ENCODE measurements at places on chromosomes 12 and 14.

DNA sequence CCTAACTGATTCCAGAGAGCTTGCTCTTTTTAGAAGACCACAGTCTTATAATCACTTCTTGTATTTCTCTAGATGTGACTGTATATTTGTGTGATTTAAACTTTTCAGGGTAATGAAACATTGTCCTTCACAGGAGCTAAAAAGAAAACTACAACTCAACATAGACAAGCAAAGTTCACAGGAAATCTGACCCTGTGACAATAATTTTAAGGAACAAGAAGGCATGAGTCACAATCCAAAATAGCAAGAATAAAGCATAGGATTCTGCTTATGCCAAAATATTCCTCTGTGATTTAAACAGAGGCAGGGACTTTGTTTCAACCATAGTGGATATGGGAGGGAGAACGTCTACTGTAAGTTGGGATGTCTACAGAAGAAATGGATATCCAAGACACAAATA lies 44.3 kb downstream of the GPR65 start:
- ATAC-seq = no peak

GRCh38 chr14:87457720-87458119 lies 535.3 kb downstream of the GALC start:
- ATAC-seq = no peak

DNA sequence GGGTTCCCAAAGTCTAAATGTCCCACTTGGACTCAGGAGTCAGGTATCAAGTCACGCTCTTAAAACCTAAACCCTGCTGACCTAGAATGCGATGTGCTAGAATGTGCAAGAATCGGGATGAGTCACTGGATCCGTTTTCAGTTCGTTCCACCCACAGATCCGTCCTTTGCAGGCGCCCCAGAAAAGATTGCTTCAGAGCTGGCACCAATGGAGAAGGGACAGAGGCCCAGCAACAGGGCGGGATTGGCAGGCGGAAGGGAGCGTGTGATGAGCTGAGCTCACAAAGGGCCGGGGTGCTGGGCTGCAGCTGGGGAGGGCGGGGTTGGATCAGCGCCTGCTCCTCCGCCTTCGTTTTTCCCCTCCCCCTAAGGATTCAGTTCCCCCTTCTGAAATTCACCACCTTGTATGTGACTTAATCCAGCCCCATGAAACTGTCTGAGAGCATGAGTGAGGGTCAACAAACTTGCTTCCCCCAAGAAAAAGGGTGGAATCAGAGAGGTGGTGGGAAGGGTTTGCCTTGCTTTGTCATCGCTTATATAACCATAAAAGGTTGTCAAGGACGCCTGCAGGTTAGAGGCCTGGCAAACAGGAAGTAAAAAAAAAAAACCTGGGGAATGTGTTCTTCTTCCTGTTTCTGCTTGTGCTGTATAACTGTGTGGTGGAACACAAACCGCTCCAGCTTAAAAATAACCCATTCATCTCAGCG lies 2.8 kb upstream of the UBC start:
- peak; percentile 86 for ATAC-seq

DNA sequence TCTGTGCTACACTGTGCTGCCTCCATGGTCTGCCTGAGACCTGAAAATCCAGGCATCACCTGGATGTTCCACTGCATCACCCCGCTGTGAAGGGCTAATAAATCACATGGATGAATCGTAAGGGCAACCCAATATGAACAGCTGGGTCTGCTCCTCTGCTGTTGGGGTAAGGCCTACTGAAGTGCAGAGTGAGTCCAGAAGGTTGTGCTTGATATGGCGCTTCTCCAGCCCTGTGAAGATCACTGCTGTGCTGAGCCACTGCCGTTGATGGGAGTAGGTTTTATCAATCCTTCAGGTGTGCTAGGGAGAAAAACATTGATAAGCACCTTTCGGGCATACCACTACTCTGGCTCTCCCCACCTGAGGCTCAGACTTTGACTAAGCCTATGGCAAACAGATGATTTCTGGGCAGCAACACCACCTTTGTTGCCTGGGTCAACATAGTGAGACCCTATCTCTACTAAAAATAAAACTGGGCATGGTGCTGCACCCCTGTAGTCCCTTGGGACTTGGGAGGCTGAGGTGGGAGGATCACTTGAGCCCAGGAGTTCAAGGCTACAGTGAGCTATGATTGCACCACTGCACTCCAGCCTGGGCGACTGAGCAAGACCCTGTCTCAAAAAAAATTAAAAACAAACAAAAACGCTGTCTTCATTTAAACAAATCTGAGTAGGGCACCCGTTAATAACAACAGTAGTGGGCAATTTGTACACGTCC lies 1.7 kb downstream of the ACVRL1 start:
- no peak for ATAC-seq

GRCh38 chr14:90678420-90678819 lies 137.8 kb downstream of the TTC7B start:
- no peak for ATAC-seq

GRCh38 chr12:123119808-123120207 lies 31.1 kb downstream of the PITPNM2 start:
- ATAC-seq = no peak

DNA sequence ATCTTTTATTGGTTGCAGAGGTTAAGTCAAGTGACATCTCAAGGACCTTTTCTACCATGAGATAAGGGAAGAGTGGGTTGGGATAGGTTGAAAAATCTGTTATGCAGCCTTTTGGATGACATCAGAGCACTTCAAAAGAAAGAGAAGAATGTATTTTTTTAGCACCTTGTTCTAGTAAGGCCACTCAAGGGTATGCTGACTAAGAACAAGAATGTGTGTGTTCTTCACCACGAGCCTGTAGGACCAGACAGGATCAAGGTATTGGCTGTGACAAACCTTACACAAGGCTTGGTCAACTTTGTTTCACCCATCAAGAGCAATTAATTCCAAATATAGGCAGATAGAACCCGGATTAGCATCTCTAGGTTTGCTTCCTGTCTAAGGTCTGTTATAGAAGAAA lies 142.5 kb downstream of the SAMD4A start:
- ATAC-seq = no peak

GRCh38 chr14:28755198-28755815 lies 11.3 kb upstream of the FOXG1 start:
- ATAC-seq = no peak

DNA sequence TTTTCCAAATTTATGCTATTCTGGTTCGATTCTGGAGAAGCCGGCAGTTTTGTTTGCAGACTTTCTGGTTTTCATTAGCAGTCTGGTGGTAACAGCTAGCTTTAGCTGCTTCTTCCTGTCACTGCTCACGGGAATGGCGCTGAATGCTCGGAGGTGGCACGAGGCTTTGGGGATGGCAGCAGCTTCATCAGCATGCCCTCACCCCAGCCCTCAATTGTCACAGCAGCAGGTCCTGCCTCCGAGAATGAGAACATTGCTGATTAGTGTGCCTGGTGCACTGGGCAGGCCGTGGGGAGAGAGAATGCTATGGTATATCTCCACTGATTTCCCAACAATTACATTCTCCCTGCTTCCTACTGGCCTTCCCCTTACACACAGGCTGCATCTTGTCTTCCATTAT lies 73.6 kb downstream of the SAMD4A start:
- no peak for ATAC-seq

GRCh38 chr12:1531153-1531653 lies 63.2 kb downstream of the FBXL14 start:
- ATAC-seq = peak; percentile 32

- no peak for ATAC-seq
These were observed 30.7 kb downstream of the RBM19 start for GRCh38 chr12:113935459-113935858.

- ATAC-seq = peak; percentile 87
These were observed 12.7 kb downstream of the BDKRB1 start for GRCh38 chr14:96268431-96269358.

- peak; percentile 84 for ATAC-seq
These were observed 20.3 kb upstream of the AMN1 start for GRCh38 chr12:31749024-31749704.

DNA sequence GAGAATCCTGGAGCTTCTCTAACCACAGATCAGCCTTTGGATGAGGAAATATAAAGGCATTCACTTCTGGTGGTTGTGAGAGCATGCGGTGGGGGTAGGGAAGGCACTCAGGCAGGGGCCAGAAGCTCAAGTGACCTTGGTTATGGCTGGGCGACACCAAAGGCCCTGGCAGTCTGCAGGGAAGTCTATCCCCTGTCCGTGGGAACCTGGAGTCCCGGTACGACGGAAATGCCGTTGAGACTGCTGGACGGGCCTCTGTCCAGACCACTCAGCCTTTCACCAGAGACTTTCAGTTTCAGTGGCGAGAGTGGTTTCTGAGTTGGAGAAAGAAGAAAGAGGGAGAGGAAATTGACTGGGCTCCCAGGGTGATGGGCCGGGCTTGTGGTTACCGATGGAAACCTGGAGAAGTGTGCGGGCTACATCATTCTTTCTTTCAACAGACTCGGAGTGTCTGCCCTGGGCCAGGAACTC lies 20.9 kb downstream of the ISCA2 start:
- no peak for ATAC-seq

DNA sequence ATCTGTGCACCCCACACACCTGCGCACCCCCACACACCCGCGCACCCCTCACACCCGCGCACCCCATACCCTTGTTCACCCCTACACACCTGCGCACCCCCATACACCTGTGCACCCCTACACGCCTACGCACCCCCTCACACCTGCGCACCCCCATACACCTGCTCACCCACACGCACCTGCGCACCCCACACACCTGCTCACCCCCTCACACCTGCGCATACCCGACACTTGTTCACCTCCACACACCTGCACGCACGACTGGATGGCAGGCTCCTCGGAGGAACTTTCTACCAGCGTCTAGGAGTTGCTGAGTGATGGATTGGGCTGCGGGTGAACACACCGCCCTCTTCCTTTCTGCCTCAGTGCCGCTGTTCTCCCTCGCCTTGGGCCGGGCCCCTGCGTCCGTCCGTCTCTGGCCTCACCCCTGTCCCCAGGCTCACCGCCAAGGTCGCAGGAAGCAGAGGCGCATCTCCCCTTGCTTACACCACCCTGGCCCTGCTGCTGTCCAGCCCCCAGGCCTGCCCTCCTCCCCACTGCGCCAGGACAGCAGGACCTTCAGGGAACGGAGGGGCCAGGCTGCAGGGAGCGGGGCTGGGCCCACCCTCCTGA lies 20.7 kb upstream of the TMEM106C start:
- no peak for ATAC-seq

GRCh38 chr12:11951209-11951608 lies 119.5 kb upstream of the BCL2L14 start:
- ATAC-seq = no peak

Data from SK-N-SH treated with all-trans-retinoic acid at 6 μM for 48 hours (cell line).